ENCODE measurements at places on chromosomes 6 and 20. TPM values are rescaled to one million over a fixed set of nuclear protein-coding genes. Genes with fewer than 3 reads are reported as not detected.
A peak's percentile ranks its signal among the peaks of the same experiment; 100 is the strongest.

- no peak for DNase-seq
Measured at GRCh38 chr20:41110930-41111577, 26.3 kb upstream of the PLCG1 start.

Gene PAK5
- 1.6 TPM for polyA plus RNA-seq

- no peak for DNase-seq
Measured at GRCh38 chr6:25449774-25450173, 170.6 kb downstream of the CARMIL1 start.

GRCh38 chr20:36886859-36887751, 11.2 kb downstream of the TLDC2 start:
- peak; percentile 78 for DNase-seq

Gene TSHZ2
- polyA plus RNA-seq = 10.7 TPM

Gene ARMH2
- not detected for polyA plus RNA-seq

Gene ZSCAN16
- 10.0 TPM for polyA plus RNA-seq

GRCh38 chr20:47150403-47151152, 205.9 kb downstream of the ZMYND8 start:
- DNase-seq = peak; percentile 66

GRCh38 chr20:57330998-57331397, 1.4 kb downstream of the SPO11 start:
- DNase-seq = no peak

Gene THEMIS
- 0.73 TPM for polyA plus RNA-seq

DNA sequence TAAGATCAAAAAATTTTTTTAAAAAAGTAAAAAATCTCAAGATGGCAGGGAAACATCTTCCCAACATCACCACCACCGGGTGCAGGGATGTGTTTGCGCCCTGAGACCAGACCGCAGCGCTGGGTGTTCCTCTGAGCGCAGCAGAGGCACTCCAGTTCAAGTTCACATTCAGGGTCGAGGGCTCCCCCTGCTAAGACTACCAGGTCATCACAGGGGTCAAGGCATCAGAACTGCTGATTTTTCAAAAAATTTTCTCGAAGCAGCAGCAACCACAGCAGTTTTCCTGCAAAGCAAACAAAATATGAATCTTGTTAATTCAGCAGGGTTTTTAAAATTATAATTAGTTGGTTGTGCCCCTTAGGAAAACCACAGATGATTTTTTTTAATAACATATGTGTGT, 83.1 kb downstream of the MYLK4 start:
- DNase-seq = no peak

DNA sequence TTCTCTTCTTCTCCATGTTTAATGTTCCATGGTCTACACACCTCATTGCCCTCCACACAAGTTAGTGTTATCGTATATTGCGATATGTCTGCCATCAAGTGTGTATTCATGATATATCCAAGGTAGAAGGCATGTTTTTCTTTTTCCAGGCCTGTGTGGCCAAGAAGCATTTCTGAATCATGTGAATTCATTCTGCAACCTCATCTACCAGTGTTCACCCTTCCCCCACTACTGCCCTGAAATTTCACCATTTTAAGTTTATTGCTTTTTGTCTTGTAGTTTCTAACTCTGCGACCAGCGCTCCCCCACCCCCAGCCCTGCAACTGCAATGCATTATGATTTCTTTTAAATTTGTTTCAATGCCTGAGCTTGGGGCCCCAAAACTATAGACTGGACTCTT, 618.0 kb upstream of the FLRT3 start:
- DNase-seq = no peak

- no peak for DNase-seq
Measured at GRCh38 chr6:50461696-50462095, 251.6 kb upstream of the TFAP2D start.

DNA sequence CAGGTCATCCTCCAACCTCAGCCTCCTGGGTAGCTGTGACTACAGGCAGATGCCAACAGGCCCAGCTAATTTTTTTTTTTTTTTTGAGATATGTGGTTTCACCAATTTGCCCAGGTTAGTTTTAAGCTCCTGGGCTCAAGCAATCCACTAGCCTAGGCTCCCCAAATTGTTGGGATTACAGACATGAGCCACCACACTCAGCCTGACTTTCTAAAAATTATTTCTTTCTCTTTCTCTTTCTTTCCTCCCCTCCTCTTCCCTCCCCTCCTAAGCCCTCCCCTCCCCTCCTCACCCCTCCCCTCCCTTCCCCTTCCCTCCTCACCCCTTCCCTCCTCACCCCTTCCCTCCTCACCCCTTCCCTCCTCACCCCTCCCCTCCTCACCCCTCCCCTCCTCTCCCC, 127.3 kb downstream of the BTBD3 start:
- no peak for DNase-seq
